HS-5 (cell line): ENCODE measurements at places on chromosomes 16 and 17.

GRCh38 chr17:50266384-50267073, 7.7 kb upstream of the TMEM92 start:
- peak; percentile 19 for DNase-seq

GRCh38 chr16:12413393-12413792, 390.3 kb downstream of the CPPED1 start:
- DNase-seq, result no peak

DNA sequence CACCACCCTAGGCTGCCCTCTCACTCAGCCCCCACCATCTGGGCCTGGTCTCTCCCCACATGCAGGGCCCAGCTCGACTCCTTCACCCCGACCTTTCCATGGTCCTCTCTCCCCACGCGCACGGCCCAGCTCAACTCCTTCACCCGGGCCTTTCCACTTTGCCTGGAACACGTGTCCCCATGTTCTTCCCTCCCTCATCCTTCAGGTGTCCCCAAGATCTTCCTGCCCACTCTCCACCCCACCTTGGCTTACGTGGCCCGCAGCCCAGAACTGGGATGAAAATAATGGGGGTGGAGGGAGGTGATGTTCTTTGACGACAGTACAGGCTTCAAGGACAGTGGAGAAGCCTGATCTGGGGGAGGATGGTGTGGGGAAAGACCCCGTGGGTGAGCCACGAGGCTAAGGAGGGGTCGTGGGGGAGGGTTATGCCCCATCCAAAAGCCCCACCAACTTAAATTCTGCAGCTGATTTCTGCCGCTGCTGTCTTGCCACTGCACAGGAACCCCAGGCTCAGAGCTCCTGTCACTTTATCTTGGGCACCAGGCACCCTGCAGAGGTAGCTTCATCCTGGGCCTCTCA, 9.9 kb upstream of the MEAK7 start:
- no peak for DNase-seq

DNA sequence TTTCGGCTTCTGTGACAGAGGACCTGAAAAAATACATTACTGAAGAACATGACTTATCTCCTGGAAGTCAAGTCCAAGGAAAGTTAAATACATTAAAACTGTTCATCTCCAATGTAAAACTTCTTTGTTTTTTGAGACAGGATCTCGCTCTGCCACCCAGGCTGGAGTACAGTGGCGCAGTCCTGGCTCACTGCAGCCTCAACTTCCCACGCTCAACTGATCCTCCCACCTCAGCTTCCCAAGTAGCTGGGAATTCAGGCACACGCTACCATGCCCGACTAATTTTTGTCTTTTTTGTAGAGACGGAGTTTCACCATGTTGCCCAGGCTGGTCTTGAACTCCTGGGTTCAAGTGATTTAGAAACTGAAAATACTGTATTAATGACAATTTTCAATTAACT, 9.7 kb upstream of the TERB1 start:
- DNase-seq, result no peak

DNA sequence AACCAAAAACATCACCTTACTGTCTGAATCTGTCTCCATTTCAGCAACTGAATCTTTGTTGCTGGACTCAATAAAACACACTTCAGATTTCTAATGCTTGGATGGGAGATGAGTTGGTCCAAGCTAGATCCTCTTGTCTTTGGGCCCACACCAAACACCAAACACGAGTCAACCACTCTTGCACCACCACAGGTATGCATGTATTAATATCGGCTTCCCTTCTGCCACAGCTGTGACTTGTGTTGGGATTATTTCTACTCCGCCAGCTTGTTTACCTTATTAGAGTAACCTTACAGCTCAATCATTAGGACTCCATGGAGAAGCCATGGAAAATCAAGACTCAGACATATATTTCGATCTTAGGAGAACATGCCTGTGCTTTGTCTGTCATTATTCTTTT, 49.9 kb downstream of the XYLT1 start:
- DNase-seq, result no peak

DNA sequence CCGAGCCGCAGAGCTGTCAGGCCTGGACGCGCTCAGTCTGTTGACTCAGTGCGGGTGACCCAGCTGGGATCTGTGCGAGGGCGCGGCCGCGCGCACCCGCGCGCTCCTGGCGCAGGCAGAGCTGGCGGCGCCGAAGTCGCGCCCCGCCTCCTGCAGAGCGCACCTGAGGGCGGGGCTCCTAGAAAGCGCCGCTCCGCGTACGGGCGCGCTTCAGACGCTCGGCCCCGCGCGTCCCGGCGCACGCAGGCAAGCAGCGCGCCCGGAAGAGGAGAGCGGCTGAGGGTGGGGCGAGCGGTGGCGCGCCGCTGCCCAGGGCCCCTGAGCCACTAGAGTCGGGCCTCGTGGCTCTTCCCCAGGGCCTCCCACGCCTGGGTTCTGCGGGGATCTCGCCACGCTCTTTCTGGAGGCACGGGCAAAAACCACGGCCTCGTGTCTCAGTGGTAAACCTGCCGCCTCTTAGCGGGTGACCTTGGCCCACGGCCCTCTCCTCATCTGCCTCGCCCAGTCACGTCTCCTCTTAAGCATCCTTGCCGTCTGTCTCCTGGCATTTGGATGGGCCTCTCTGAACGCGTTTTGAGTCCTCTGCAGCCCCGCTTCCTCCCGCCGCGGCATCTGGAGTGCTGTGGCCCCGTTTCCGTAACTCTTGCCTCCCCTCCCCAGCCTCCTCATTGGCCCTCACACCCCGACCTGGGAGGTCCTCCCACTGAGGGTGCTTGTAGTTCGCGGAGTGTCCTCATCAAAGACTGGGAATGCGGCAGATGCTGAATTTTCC, at the start of gene ABCA5:
ABCA5 (minus strand) TSS at position 74 of the 772 bp plus-strand sequence. CDS start 12,718 bp downstream, outside the sequence.
- DNase-seq, result peak; percentile 74

- DNase-seq, result no peak
Observed at GRCh38 chr16:11155284-11155806, 100.7 kb downstream of the SOCS1 start.

- no peak for DNase-seq
Observed at GRCh38 chr16:48158296-48158695, 2.5 kb upstream of the ABCC12 start.

GRCh38 chr16:16805809-16806208, 426.9 kb downstream of the NPIPA7 start:
- no peak for DNase-seq

- no peak for DNase-seq
Observed at GRCh38 chr16:28276301-28276700, 16.0 kb upstream of the SBK1 start.

GRCh38 chr16:60217787-60218186, 1483.7 kb upstream of the GOT2 start:
- DNase-seq, result no peak

DNA sequence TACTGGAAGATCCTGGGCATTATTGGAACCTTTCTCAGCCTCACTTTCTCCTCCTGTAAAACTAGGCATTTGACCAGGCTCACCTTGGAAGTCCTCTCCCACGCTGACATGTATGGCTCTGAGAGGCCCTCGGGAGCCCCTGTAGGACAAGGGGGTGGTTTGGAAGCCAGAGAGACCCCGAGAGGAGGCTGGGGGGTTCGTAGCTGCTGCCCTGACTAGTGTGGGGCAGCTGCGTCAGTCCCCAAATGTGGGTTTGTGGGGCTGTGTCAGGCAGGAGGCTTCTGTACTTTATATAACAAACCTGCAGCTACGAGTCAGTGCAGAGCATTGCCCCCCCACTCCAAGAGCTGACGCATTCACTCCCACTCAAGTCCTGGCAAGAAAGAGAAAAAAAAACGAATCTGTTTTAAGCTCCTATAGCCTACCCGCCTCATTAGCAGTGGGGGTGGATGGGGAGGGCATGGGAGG, 1.8 kb downstream of the CX3CL1 start:
- no peak for DNase-seq

GRCh38 chr17:986322-986929, 6.8 kb upstream of the NXN start:
- no peak for DNase-seq

- no peak for DNase-seq
Observed at GRCh38 chr16:75761108-75761507, 34.8 kb upstream of the CPHXL start.

DNA sequence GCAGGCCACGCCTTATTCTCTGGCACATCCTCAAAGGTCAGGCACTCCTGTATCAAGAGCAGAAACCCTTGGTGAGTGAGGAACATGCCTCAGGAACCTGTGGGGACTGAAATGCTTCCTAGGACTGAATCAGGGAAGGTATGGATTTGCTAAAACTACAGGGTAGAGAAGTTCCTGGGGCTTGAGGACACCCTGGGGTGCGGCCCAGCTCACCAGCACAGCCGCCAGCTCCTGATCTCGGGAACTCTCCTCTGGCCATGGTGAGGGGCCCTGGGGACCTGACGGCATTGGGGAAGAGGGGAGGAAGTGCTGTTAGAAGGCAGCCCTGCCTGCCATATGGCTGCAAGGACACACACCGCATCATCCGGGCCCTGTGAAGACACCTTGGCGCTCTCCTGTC, 7.5 kb downstream of the ZSCAN10 start:
- DNase-seq, result no peak

DNA sequence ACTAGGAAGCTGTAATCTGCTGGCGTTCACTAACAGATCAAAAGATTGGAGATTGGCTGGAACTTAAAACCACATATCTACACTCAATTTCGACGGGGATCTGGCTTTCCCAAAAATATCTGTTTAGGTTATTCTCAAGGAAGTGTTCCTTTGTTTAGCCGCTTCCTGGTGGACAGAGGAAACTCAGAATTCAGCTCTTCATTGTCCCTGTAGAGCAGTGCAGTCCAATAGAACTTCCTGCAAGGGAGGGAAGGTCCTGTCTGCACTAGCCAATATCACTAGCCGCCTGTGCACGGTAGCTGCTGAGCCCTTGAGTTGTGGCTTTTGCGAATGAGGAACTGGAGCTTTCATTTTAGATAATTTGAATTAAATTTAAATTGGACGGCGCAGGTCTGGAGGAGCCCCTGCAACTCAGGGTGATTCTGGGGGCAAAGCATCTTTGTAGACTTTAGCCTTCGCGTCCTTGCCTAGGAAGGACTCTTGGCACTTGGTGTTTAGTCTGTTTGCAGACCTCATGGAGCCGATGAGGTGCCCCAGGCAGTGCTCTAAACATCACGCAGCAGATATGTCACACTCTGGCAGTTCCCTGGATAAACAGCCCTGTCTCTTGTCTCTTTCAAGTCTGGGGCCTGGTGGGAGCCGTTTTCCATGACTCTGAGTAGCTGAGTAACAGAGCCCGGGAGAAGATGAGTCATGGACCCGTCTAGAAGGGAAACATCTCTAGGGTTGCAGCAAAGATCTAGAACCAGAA, 122.2 kb downstream of the CCDC182 start:
- DNase-seq, result peak; percentile 5

GRCh38 chr17:77881545-77881944, 77.0 kb upstream of the TNRC6C start:
- no peak for DNase-seq

DNA sequence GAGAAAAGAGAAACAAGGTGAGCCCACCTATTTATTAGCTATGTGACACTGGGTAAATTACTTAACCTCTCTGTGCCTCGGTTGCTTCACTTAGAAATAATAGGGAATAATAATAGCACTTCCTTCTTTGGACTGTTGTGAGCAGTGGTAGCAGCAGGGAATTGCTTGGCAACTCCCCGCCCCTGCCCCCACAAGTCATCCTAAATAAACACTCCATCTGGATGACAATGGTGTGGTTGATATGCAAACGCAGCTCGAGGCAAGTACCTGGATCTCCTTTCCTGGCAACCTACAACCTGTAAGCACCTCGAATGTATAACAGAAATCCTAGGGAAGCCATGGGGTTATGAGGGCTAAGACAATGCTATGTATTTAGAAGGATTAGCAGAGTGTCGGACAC, 9.1 kb downstream of the TEKT3 start:
- DNase-seq, result no peak

DNA sequence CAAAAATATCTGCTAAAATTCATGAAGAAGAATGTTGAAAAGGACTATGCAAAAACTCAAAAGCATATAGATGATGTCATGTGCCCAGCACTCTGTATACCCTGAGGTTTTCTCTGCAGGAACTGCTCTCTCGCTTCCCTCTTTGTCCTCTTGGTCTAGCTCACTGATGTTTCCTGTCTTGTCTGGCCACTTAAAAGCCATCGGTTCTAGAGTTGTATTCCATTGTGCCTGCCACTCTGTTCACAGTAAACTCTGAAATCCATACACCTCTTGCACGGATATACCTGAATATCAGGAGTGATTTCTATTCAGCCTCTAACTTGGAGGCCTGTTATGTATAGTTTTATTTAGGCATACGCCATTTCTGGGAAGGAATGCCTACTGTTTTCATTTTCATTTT, 101.0 kb upstream of the CNTNAP4 start:
- DNase-seq, result no peak

GRCh38 chr16:50198802-50199403, 45.8 kb downstream of the TENT4B start:
- no peak for DNase-seq

GRCh38 chr17:81291662-81292061, 3.4 kb downstream of the SLC38A10 start:
- DNase-seq, result no peak

DNA sequence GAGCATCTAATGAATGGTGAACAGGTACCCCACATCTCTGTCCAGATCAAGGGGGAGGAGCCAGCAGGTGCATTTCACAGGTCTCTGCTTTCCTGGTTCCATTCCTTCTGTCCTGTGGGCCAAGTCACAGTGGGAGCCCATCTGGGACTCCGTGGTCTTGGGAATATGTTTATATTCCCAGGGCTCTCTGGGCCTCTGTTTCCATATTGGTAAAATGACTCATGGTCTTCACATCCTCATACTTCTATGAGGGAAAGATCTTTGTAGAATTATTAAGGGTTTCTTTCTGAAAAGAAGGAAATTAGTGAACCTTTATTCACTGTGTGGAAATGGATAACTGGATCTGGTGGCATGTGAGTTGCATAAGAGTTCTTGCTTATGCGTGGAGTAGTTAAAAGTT, 6.2 kb downstream of the MYOCD start:
- no peak for DNase-seq

DNA sequence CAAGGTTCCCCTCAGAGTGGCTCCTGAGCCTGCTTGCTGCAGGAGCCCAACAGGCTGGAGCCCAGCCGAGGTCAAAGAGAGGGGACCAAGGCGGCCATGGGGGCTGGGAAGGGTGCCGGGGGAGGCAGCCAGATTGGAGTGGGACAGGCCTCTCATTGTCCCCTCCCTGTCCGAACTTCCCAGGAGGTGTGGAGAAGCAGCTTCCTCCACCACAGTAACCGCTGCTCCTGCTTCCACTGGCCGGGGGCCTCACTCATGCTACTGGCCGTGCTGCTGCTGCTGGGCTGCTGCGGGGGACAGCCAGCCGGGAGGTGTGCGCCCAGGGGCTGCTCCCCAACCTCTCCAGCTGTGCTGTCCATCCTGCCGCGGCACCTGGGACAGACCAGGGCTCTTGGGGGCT, 29.3 kb downstream of the TMEM94 start:
- DNase-seq, result no peak

- DNase-seq, result no peak
Observed at GRCh38 chr17:81160747-81161453, 4.4 kb upstream of the PVALEF start.

GRCh38 chr17:58985971-58986370, 120.7 kb downstream of the TRIM37 start:
- no peak for DNase-seq
